EL (cell line): ENCODE measurements at places on chromosomes 2 and 18.

DNA sequence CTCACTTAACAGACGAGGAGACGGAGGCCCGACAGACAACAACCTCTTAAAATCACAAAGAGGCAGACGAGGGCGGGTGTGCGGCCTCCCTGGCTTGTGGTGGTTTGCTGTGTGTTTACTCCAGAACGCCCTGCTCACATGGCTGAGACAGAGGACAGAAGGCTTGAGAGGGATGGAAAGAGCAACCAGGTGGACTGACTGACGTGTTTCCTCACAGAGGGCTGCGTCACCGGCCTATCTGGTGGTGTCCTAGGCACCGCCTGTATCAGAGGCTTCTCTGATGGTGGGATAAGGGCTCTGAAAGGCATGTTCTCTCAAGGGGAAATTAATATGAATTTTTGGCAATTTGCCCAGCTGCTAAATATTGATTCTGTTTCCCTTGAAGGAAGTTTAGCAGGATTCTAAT is 47.0 kb upstream of the RALBP1 start:
- no peak for DNase-seq

DNA sequence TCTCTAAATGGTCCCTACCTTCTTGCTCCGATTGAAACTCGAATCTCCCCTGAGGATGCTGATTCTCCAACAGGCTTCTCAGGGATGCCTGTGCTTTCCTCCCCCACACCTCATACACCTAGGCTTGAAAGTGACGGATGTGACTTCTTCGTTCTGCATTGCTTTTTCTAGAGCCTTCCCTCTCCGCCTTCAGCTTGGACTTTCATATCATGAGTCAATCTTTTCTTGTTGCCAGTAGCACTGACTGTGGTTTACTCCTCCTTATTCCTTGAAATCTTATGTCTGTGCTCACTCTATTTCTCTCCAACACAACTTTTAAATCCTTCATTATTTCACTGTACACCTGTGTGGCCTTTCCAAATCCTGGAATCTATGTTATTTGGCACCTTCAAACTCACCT is 451.4 kb downstream of the TMX3 start:
- peak; percentile 57 for DNase-seq

GRCh38 chr2:108217211-108217610 is 22.6 kb upstream of the SULT1C3 start:
- peak; percentile 19 for DNase-seq

DNA sequence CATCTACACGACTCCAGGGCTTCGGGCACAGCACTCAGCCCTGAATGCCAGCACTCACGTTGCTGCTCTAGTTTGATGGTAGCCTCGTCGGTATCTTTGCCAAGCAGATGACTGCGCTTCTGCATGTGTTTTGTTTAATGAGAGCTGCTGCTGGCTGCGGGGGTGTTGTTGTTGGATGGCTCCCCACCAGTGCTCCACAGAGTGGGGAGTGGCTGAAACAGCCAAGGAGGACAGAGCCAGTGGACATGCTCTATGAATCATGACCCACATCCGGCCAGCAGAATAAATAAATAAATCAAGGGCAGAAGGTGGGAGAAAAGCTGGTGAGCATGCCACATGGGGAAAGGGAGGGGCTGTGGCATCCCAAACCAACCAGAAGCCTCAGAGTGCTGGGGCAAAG is 131.2 kb upstream of the SOX11 start:
- DNase-seq: no peak

- DNase-seq: no peak
These were observed 3.8 kb downstream of the VIT start for GRCh38 chr2:36700311-36700710.

- DNase-seq: peak; percentile 85
These were observed 46.6 kb downstream of the PRKRA start for GRCh38 chr2:178404368-178404767.

GRCh38 chr2:172606285-172606684 is 50.4 kb downstream of the PDK1 start:
- DNase-seq: peak; percentile 10

- DNase-seq: peak; percentile 33
These were observed 866 bp upstream of the SF3B6 start for GRCh38 chr2:24076849-24077534.

GRCh38 chr2:237866101-237866621 is 6.7 kb downstream of the RAMP1 start:
- DNase-seq: peak; percentile 65

GRCh38 chr18:73458186-73458964 is 590.6 kb upstream of the NETO1 start:
- no peak for DNase-seq

- DNase-seq: no peak
These were observed 3.8 kb upstream of the RPS7 start for GRCh38 chr2:3571284-3571683.

DNA sequence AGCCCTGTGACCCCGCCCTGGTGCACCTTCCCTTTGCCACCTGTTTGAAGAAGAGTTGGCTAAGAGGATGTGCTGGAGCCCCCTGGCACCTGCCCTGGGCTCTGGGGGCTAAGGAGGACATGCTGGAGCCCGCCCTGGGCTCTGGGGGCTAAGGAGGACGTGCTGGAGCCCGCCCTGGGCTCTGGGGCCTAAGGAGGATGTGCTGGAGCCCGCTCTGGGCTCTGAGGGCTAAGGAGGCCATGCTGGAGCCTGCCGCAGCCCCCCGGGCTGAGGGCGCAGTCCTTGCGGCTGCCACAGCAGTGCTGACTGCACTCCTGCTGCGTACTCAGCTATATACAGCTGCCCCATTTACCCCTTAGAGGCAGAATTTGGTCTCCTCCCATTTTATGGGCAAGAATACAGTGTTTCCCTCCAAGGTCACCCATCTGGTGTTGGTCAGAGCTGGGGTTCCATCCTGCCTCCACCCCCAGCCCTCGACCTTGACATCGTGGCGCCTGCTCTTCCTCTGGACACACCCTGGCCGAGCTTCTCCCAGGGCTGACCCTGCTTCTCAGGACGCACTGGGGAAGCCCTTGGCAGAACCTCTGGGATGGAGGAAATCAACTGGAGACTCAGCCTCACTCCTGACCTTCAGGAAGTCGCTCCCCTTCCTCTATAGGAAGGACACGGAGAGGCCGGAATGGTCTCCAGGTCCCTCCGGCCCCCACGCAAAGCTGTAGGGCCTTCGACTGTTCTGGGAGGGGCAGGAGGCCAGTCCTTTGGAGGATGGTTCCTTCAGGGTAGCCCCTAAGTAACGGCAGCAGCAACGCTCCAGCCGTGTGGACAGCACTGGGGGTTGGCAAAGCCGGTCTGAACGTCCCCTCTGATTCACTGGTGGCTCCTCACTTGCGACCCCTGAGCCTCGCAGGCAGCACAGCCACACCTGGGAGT is 65.0 kb upstream of the HPCAL1 start:
- no peak for DNase-seq

GRCh38 chr18:50171406-50171805 is 23.5 kb downstream of the MYO5B start:
- DNase-seq: no peak

DNA sequence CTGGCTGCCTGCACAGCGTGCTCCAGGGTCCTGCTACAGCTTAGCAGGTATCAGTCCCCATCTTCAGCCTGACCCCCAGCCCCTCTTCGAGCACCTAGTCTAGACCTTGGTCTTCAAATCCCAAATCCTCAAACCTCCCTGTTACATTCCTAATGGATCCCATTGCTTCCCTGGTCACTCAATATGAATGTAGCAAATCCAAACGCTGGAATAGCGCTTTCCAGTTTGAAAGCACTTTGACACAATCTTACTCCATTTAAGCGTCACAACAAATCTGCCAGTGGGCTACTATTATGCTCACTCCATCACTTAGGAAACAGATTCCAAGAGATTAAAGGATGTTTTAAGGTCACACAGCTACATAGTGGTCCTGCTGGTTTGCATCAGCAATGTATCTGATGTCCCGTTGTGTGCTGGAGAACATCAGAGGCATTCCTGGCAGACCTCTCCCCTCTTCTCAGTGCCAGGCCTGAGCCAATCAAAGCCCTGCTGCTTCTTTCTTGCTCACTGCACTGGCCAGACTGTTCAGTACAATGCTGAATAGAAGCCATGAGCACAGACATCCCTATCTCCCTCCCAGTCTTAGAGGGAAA is 11.1 kb upstream of the INO80C start:
- no peak for DNase-seq

DNA sequence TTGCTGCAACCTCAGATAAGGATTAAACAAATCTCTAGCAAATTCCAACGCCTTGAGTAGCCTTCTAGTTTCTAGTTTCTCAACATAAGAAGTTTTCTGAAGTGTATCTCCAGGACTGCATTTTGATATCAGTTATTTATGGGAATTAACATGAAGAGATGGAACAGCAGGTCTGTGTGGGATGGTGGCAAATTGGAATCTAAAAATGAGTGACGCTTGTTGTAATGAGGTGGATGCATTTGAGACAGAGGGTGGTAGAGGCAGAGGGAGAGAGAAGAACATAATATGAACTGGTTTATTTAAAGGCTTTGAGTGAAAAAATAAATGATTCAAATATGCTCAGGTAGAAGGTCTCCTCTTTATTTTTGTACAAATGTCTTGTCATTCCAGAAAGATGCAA is 446.8 kb upstream of the GCFC2 start:
- no peak for DNase-seq

- DNase-seq: no peak
These were observed 279.8 kb upstream of the FANCL start for GRCh38 chr2:58520903-58521302.

- no peak for DNase-seq
These were observed 9.8 kb downstream of the ACP1 start for GRCh38 chr2:274503-274902.

DNA sequence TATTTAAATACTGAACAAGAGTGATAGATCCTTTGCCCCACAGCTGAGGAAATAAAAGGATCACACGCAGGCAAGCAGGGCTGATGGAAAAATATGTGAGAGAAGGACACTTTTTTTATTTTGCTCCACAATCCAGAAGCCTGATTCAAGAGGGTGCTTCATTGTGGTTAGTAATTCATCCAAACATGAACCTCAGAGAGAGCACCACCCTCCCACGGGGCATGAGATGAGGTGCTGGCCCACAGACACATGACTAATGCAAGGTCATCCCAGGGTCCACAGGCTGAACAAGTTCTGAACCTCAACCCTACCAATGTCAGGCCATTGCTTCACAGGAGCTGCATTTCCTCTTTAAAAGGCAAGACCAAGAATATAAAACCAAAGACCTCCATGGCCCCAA is 239.6 kb downstream of the MREG start:
- DNase-seq: peak; percentile 95

DNA sequence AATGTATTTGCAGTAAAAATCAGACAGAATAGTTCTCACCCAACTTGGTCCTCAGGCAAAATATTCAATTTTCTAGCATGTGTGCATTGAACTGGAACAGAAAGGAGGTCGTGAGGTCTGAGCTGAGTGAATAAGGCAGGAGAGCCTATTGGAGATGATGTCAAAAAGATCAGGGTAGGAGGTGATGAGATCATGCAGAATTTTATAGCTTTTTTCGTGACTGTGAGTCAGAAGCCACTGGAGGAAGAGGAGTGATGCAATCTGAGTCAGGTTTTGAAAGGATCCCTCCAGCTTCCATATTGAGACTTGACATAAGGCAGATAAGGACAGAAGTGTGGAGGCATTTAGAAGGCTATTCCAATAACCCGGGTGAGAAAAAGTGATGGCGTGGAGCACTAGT is 299.5 kb upstream of the SOX11 start:
- DNase-seq: no peak

DNA sequence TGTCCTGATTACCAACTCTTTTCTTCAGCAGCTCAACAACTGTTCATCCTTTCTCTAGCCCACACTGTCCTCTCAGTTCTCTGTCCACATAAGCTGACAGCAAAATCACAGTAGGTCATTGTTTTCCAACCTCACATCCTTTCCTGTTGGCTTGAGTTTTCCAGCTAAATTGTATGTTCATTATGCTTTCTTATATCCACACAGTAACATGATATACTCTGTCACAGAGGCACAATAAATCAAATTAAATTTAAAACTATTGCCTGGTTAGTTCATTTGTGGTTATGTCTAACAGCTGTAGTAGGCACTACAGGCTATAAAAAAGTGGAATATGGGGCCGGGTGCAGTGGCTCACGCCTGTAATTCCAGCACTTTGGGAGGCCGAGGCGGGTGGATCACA is 179.9 kb downstream of the ETAA1 start:
- DNase-seq: no peak

DNA sequence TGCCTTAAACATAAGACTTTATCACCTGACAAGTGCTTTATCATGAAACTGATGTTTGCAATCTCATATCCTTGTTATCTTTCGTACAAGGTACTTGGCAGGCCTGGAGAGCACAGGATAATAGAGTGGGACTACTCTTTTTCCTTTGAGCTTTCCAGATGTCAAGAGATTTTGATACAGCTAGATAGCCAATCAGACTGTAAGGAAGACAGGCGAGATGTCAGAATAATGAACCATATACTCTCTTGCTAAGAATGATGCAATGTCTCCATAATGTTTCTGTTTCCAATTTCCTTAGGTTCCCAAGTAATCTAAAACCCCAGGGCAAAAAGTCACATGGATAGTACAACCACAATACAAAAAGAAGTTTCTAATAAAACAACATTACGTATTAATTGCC is 313.1 kb downstream of the PDE11A start:
- no peak for DNase-seq
